Urinary bladder (tissue), 4 donors: ENCODE measurements at places on chromosomes 13 and 19.

DNA sequence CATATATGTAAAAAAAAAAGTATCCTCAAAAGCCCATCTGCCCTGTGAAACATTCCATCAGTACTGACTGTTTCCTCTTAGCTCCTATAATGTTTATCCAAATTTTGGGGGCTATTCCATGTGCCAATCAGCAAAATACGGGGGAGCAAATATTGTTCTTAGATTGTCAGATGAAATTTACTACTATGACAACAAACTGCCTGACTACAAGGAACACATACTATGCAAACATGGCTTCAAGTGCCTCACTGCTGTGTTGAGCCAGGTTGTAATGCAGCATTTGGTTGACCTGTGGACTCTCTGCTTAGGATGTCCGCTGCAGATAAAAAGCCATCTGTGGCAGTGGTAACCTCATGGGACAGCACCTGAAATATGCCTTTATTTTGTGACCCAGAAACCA lies 98.2 kb upstream of the SCEL start:
- DNase-seq = no peak

- DNase-seq = no peak
These were observed 291.2 kb downstream of the DCT start for GRCh38 chr13:94188201-94188854.

DNA sequence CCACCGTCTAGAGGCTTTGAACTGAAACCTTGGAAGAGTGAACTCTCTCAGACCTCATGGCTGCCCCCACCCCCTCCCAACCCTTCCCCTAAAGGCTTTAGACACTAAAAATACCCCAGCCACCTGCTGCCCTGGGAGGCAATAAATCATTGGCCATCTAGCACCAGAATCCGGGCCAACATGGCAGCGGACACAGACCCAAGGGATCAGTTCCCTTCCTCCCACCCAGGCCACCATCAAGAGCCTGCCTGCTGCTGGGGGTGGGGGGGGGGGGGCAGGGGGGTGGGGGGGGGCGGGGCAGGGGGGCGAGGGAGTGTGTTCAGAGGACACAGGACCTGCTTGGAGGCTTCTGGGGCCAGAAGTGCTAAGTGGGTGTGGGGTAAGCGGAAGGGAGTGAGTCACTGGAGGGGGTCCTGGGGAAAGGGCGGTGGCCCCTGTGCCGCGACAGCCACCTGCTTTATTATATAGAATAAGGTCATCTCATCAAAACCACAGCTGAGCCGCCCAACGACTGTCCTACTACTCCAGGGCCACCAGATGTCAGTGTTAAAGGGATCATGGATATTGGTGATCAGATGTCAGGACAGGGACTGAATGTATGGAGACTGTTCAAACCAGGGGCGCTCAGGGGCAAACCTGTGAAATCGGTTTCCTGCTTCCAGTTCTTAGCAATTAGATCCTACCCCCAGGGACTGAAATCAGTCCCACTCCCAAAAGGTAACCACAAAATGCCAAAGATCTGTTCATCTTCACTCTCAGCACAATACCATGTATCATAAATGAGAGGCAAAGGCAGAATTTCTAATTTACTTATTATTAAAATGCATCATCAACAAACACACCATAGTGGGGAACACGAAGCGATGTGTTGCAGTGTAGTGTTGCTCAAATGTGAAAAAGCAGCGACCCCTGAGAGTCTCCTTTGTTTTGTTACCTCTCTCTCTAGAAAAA lies 24.3 kb downstream of the ARL11 start:
- no peak for DNase-seq

DNA sequence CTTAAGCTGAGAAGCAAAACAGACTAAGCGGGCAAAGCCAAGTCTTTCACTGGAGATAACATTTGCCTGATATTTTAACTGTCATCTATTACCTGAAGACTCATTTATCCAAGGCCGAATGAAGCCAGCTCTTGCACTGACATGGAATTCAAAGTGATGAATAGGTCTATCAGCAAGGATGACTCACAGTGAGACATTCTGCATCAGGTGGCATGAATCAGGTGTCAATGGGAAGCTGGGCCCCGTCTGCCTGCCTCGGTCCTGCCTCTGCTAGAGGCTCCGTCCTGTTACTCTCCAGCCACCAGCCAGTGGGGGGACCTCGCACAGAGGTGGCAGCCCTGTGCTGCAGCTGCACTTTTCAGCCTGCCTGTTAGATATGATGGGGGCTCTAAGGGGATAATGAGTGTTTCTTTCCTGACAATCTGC lies 23.5 kb downstream of the STARD13 start:
- no peak for DNase-seq

- DNase-seq = no peak
These were observed 1323.5 kb upstream of the SLC10A2 start for GRCh38 chr13:104389691-104390090.

DNA sequence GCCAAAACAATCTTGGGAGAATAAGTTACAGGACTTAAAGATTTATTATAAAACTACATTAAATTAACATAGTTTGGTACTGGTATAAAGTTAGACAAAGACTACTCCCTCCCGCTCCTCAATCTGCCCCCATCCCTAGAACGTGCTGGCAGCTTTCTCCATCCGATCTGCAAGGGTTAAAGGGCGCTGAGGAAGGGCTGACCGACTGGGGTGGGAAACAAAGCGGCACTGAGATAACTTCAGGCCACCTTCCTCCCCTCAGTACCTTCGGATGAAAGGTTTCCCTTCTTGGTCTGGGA lies 790 bp upstream of the SUGT1 start:
- DNase-seq = no peak

DNA sequence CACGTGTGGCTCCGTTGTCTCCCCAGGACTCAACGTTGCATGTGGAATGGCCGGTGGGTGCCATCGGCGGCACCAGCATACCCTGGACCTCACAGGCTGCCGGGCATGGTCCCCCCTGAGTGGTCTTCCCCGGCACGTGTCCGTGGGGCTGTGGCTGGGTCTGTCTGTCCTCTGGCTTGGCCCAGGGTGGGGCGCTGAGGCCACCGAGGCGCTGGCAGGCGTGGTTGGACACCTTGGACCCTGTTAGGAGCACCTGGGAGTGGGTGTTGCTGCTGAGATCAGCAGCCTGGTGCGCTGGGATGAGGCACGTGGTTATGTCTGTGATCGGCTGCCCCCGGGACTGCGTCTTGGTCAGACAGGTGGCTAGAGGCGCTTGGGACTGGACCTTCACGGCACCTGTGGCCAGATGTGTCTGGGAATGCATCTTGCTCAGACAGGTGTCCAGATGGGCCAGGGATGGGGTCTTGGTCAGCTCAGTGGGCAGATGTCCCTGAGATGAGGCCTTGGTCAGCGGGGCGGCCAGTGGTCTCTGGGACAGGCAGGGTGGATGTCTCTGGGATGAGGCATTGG lies 9.2 kb downstream of the IQCN start:
- DNase-seq = no peak

GRCh38 chr19:18264137-18264854 lies 10.0 kb downstream of the IQCN start:
- DNase-seq = no peak

DNA sequence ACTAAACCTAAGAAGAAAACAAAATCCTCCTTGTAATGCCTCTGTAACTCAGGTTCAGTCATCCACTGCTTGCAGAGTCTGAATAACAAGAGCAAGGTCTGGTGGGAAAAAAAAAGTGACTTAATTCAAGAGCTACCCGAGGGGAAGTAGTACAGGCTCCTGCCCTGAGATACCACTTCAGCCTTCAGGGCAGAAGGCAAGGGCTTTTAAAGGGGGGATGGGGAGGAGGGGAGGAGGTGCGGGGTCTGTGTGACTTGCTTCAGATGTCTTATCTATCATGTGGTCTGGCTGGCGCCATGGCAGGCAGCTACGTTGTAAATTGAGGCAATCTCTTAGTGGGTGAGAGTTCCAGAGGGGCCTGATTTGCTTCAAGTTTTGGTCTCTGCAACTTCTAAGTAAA lies 66.7 kb downstream of the LRRC63 start:
- no peak for DNase-seq

GRCh38 chr13:74324338-74324737 lies 190.1 kb upstream of the KLF12 start:
- no peak for DNase-seq

DNA sequence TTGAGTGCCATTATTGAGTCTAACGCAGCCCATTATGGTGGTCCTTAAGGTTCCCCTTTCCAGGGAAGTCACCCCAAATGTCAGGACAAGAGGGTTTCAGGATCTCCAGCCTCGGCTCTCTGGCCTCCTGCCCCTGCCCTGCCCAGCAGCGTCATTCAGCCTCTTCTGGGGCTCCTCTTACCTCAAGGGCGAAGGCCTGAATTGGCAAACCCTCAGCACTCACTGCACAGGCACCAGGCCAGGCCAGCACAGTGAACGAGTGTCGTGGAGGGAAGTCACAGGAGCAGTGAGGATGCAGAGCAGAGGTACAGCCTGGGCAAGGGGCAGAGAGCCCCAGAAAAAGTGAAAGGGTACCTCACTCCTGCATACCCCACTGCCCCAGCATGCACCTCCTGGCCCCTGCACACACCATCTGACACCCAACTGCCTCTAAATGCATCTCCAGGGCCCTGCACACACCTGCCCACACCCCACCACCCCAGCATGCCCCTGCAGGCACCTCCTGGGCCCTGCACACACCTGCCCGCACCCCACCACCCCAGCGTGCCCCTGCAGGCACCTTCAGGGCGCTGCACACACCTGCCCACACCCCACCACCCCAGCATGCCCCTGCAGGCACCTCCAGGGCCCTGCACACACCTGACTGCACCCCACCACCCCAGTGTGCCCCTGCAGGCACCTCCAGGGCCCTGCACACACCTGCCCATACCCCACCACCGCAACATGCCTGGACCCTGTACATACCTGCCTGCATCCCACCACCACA lies 19.8 kb downstream of the SLC25A42 start:
- no peak for DNase-seq

GRCh38 chr19:12155324-12155860 lies 1.1 kb downstream of the ZNF625 start:
- DNase-seq = no peak

DNA sequence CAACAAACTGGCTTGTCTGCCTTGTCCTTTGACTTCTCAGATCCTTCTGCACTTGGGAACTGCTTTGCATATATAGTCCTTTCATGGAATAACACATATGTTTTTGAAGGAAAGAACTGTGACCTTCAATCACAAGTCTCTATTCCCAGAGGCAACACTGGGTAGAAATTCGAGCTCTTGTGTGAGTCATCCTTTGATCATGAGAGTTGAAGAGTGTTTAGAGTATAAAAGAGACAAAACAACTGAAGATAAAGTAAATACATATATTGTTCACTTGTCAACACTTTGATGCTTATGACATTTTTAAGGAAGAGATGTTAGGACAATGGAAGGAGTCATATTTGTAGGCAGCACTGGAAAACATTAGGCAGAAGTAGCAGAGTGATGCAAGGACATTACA lies 5.2 kb upstream of the OR7A5 start:
- no peak for DNase-seq

- no peak for DNase-seq
These were observed 29.3 kb downstream of the ZBTB7A start for GRCh38 chr19:4037301-4037949.

DNA sequence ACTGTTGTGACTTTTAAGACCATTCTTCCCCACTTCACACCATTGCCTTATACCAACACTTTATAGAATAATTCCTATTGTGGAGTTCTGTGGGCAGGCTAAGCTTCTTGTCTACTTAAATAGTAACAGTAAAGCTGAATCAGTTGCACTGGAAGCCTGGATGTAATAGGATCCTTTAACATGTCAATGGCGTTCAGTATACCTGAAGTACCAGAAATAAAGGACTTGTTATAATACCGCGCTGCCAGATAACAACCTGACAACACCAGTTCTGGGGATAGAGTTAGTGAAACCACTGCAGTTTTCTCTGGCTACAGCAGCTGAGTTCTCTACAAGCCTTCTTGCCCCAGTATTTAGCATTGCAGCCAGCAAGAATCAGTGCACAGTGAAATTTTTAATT lies 52.0 kb upstream of the TNFRSF19 start:
- DNase-seq = no peak

DNA sequence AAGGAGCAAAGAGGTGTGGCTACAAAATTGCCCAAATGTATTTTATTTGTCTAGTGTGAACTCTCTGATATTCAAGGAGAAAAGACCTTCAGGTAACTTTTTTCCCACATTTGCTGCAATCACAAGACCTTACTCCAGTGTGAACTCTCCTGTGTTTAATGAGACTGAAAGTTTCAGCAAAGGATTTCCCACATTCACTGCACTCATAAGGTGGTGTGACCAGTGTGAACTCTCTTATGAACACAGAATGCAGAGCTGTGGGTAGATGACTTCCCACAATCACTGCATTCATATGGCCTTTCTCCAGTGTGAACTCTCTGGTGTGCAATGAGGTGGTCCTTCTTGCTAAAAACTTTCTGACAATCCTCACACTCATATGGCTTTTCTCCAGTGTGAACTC lies 16.4 kb downstream of the ZNF814 start:
- no peak for DNase-seq

DNA sequence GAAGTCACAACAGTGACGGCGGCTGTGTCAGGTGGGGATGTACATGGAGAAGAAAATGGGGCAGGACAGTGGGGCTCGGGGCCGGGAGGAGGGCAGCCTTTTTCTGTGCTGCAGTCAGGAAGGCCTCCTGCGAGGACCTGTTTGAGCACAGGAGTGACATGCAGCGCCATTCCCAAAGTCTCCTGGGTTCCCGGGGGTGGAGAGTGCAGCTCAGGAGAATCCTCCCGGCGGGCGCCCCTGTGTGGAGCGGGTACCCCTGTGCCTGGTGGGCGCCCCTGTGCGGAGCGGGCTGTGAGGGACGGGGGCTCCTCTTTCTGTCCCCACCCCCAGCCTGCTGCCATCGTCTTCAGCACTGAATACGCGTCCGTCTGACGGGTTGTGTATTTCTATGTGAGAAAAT lies 62.4 kb downstream of the ATP11A start:
- no peak for DNase-seq
